Cardiac muscle cell (in vitro differentiated cells and primary cell): ENCODE measurements at places on chromosomes 3 and 15.
A peak's percentile ranks its signal among the peaks of the same experiment; 100 is the strongest.

GRCh38 chr3:95351158-95351557, 1288.3 kb downstream of the NSUN3 start:
- peak; percentile 29 for DNase-seq
- H3K36me3 ChIP-seq: no peaks in the 10 kb centered on the region
- peak overlapping the region; percentile 44 for H3K27ac ChIP-seq
- H3K27me3 ChIP-seq: no peaks in the 10 kb centered on the region

- no peak for DNase-seq
- H3K4me1 ChIP-seq: no peaks in the 10 kb centered on the region
- no peaks in the 10 kb centered on the region for H3K27me3 ChIP-seq
- no peak overlapping the region for H3K27ac ChIP-seq
- H3K4me3 ChIP-seq: no peak overlapping the region
- no peaks in the 10 kb centered on the region for H3K36me3 ChIP-seq
Measured at GRCh38 chr15:87998630-87999029, 257.9 kb downstream of the NTRK3 start.

- no peaks in the 10 kb centered on the region for H3K27me3 ChIP-seq
- no peak for DNase-seq
- H3K4me3 ChIP-seq: no peak overlapping the region
Measured at GRCh38 chr3:106092792-106093191, 224.0 kb upstream of the CBLB start.

GRCh38 chr3:117161816-117162215, 452.2 kb downstream of the TUSC7 start:
- no peaks in the 10 kb centered on the region for H3K27me3 ChIP-seq
- no peak for DNase-seq
- no peaks in the 10 kb centered on the region for H3K4me1 ChIP-seq
- no peak overlapping the region for H3K27ac ChIP-seq
- no peaks in the 10 kb centered on the region for H3K36me3 ChIP-seq

GRCh38 chr15:34262362-34262761, 37.5 kb downstream of the EMC4 start:
- no peaks in the 10 kb centered on the region for H3K27me3 ChIP-seq
- no peak overlapping the region for H3K27ac ChIP-seq
- no peak for DNase-seq
- no peaks in the 10 kb centered on the region for H3K36me3 ChIP-seq
- H3K4me1 ChIP-seq: peaks cover 31% of the 10 kb centered on the region

DNA sequence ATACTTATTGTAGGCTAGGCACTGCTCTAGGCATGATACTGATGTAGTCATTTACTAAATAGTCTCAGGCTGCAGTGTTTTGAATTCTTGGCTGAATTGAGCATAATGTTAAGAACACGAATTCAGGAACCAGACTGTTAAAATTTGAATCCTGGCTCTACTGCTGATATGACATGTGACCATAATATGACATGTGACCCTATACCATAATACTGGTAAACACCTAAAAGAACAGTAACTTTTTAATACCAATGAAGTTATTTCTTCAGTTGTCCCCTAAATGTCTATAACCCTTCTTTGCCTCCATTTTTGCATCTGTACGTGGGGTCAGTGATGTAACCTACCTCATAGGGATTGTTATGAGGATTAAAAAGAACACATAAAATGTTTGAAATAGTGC, 18.1 kb downstream of the TBC1D23 start:
- H3K27ac ChIP-seq: no peak overlapping the region
- DNase-seq: no peak
- no peak overlapping the region for H3K4me3 ChIP-seq
- no peaks in the 10 kb centered on the region for H3K27me3 ChIP-seq
- no peaks in the 10 kb centered on the region for H3K4me1 ChIP-seq
- H3K36me3 ChIP-seq: peaks cover 2% of the 10 kb centered on the region

DNA sequence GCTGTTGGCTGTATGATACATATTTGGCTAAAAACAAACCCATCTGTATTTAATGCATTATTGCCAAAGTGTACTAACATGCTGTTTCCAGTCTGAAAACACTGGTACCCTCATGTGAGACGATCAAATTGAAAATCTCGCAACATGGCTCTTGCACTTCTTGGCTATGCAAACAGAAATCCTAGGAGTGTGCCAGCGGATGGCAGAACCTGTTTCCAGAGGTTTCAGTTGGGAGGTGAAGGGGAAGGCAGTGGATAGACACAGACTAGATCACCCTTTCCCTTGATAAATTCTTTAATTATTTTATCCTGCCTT, 350.3 kb downstream of the TUSC7 start:
- DNase-seq: no peak
- no peak overlapping the region for H3K4me3 ChIP-seq
- no peak overlapping the region for H3K27ac ChIP-seq

DNA sequence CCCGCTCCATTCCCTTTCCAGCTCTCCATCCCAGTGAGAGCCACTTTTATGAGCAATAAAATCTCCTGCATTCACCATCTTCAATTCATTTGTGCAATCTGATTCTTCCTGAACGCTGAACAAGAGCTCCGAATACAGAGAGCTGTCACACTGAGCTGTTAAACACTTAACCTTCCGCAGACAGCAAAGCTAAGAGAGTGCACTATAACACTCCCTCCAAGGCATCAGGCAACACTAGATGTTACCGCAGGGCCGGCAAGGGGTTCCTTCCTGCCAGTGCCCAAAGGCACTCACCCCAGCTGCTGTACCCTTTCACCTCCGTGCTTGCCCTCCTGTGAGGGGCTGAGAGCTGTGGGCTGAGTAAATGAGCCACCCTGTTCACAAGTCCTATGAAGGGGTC, 85.6 kb downstream of the BCHE start:
- H3K27ac ChIP-seq: peak overlapping the region; percentile 34
- H3K36me3 ChIP-seq: no peaks in the 10 kb centered on the region
- H3K27me3 ChIP-seq: no peaks in the 10 kb centered on the region
- H3K4me3 ChIP-seq: no peak overlapping the region
- H3K4me1 ChIP-seq: peaks cover 27% of the 10 kb centered on the region

GRCh38 chr3:167913219-167913835, 177.8 kb downstream of the SERPINI1 start:
- no peak overlapping the region for H3K4me3 ChIP-seq
- H3K27ac ChIP-seq: no peak overlapping the region
- no peaks in the 10 kb centered on the region for H3K36me3 ChIP-seq
- H3K4me1 ChIP-seq: peaks cover 18% of the 10 kb centered on the region
- H3K27me3 ChIP-seq: no peaks in the 10 kb centered on the region

DNA sequence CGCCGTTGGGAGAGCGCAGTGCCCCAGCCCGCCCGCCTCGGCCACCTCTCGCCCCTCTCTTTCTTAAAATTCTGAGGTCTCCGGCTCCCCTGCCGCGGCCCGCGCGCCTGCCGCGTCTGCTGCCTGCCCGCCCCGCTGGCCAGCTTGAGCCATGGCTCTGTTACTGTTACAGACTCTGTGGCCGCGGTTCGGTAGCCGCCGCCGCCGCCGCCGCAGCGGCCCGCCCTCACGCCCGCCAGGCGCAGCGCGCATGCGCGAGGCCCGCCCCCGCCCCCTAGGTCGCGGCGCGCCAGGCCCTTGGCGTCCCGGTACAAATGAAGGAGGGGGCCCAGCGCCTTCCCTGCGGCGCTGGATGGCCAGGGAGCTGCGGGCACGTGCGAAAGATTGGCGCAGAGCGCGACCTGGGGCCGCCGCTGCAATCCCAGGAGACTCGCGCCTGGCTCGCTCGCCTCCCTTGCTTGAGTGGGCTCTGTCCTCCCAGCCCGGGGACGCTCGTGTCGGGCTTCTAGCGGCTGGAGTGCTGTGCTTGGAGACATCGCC, at the start of gene ONECUT1:
Gene ONECUT1, minus strand, starts transcription at position 168 of the 540 bp plus-strand sequence. CDS start 452 bp downstream, outside the sequence.
- peaks cover 99% of the 10 kb centered on the region for H3K27me3 ChIP-seq
- peaks cover 16% of the 10 kb centered on the region for H3K4me1 ChIP-seq
- no peak within 1 kb of the TSS for H3K27ac ChIP-seq
- H3K36me3 ChIP-seq: no peaks in the 10 kb centered on the region
- peak within 1 kb of the TSS; percentile 52 for H3K4me3 ChIP-seq

DNA sequence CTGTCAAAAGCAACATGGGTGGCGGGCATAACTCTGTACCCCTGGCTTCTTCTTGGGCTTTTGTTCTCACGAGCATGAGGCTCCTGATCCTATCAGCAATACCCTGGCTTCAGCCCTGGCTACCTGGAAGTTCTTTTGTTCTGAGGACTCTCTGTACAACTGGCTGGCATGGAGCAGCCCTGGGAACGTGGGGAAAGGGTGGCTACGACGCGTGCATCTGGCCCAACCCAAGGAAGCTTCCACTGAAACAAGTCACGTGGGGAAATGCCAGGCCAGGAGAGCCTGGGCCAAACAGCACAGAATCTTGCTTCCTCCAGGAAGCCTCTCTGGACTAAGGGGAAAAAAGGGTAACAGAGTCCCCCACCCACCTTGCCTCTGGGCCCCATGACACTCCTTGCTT, 22.7 kb upstream of the ATP2B2 start:
- H3K27me3 ChIP-seq: peaks cover 43% of the 10 kb centered on the region
- no peaks in the 10 kb centered on the region for H3K36me3 ChIP-seq
- no peak for DNase-seq
- no peak overlapping the region for H3K27ac ChIP-seq
- H3K4me1 ChIP-seq: no peaks in the 10 kb centered on the region

GRCh38 chr15:62035256-62035924, 24.9 kb downstream of the VPS13C start:
- H3K4me3 ChIP-seq: no peak overlapping the region
- peaks cover 6% of the 10 kb centered on the region for H3K36me3 ChIP-seq
- peak; percentile 56 for DNase-seq
- H3K27ac ChIP-seq: no peak overlapping the region
- no peaks in the 10 kb centered on the region for H3K4me1 ChIP-seq

- no peak for DNase-seq
- no peak overlapping the region for H3K4me3 ChIP-seq
- H3K27me3 ChIP-seq: no peaks in the 10 kb centered on the region
- no peaks in the 10 kb centered on the region for H3K36me3 ChIP-seq
Measured at GRCh38 chr15:97875513-97876280, 84.8 kb upstream of the ARRDC4 start.

DNA sequence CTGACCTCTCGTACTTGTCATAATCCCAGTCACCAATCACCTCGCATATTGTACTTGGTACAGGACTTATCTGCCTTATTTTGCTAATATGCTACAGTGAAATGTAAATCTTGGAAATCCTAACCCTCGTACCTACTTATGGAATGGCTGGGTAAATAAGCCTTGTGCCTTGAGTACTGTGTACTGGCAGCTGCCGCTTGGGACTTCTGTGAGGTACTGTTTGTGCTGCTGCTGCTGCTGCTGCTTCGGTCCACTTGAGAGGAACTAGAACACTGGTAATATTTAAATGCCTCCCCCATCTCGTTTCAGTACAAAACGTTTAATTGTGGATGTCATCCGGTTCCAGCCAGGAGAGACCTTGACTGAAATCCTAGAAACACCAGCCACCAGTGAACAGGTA, 42.5 kb upstream of the CRTC3 start:
- peaks cover 24% of the 10 kb centered on the region for H3K36me3 ChIP-seq
- no peaks in the 10 kb centered on the region for H3K27me3 ChIP-seq
- H3K4me3 ChIP-seq: no peak overlapping the region
- H3K27ac ChIP-seq: no peak overlapping the region

- H3K27ac ChIP-seq: no peak overlapping the region
- H3K4me3 ChIP-seq: no peak overlapping the region
- no peaks in the 10 kb centered on the region for H3K4me1 ChIP-seq
- H3K36me3 ChIP-seq: no peaks in the 10 kb centered on the region
- H3K27me3 ChIP-seq: no peaks in the 10 kb centered on the region
Measured at GRCh38 chr3:9276761-9277370, 27.4 kb upstream of the SRGAP3 start.
